Panc1 (cell line): ENCODE measurements at places on chromosomes 12 and 14.

DNA sequence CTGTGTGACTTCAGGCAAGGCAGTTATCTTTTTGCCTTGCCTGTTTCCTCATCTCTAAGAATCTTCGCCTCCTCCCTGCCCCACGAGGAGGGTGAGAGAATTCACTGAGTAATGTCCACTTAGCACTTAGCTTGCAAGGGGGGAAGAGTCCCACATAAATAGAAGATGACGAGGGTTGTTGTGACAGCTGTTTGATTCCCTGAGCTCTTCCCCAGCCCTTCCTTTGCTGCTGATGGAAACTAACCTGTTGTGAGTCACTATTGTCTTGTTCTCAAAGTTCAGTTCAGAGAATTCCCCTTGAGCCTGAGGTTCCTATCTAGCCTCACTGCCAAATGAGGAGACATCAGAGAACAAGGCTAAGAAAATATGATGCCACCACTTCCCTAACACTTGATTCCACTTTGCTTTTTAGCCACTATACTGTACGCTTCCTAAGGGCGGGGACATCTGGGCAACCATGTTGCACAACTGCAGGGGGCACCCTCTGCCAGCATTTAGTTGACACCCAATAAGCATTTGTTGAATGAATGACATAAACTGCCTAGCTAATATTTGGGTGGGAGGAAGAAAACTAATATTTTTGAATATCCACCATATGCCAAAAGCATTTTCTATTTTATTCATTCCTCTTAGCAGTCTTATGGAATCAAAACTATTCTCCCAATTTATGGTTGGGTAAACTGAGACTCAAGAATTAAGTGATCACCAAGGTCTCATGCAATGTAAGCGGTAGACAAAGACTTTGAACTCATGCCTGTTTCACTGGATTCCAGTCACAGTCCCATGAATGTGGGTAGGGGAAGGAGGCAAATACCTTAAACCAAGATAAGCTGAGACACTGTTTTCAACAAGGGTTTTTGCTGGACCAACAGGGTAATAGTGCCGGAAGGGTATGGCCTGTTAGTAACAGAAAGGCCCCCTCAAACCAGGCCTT lies 77.6 kb downstream of the ZFP36L1 start:
- no peaks in the 10 kb centered on the region for H3K27me3 ChIP-seq
- DNase-seq = no peak
- H3K4me1 ChIP-seq = no peaks in the 10 kb centered on the region

DNA sequence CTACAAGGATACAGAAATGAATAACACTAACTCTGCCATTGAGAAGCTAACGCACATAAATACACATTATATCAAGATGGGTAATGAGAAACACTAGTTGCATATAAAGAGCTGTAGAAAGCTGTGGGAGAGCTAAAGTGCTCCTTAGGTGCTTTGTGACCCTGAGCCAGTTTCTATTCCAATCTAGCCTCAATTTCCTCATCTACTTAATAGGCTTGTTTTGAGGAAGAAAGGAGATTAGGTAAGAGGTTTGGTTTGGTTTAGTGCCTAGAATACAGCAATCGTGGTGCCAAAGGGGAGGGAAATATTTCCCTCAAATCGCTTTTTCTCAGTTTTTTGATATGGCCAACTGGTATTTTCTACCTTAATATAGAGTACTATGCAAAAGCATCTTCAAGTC lies 994 bp downstream of the SRP54 start:
- no peak for DNase-seq
- H3K4me1 ChIP-seq = peaks cover 15% of the 10 kb centered on the region
- H3K27ac ChIP-seq = peak overlapping the region; percentile 98
- H3K4me3 ChIP-seq = peak overlapping the region; percentile 97

- H3K4me3 ChIP-seq = no peak overlapping the region
- H3K27me3 ChIP-seq = no peaks in the 10 kb centered on the region
- H3K4me1 ChIP-seq = peaks cover 2% of the 10 kb centered on the region; the same call in 1 of the 2 replicates
- H3K27ac ChIP-seq = no peak overlapping the region
Measured at GRCh38 chr12:53738406-53739213, 11.4 kb upstream of the CALCOCO1 start.

DNA sequence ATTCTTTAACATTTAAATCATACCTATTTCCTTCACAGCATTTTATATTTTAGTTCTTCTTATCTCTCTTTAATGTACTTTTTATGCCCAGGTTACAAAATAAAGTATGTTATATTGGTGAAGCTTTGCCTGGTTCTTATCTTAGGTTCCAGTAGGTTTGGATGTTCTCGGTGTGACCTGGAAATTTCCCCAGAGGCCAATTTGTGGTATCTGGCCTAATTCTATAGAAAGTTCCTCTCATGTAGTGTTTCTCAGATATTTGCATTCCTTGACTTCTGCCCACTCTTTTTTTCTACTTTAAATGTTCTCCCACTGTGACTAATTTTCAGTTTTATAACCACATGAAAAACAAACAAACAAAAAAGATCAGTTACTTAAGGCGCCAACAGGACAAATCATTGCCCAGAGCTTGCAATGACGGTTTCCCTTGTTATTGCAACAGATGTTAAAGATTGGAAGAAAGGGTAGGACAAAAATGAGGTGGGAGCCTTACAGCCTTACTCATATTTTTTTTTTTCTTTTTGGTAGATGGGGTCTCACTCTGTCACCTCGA lies 41.2 kb upstream of the PPM1H start:
- no peaks in the 10 kb centered on the region for H3K4me1 ChIP-seq
- H3K4me3 ChIP-seq = no peak overlapping the region
- no peak overlapping the region for H3K27ac ChIP-seq
- no peak for DNase-seq

DNA sequence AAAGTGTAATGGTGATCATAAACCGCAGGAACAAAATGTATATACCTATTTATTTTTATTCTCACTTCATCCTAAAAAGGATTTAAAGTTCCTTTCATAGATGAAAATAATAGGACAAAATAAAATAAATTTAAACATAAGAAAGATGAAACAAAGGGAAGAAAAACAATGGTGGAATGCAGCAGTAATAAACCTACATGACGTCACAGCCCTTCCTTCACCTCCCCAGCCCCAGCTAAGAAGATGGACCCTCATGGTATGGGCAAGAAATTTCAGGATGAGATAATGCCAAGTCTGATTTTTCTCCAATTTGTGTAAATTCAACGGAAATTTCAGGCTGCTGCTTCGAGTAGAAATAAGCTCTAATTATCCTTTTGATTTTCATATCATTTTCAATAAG lies 381.0 kb downstream of the LRIG3 start:
- H3K27ac ChIP-seq = no peak overlapping the region
- H3K4me1 ChIP-seq = no peaks in the 10 kb centered on the region
- no peaks in the 10 kb centered on the region for H3K27me3 ChIP-seq
- H3K36me3 ChIP-seq = no peaks in the 10 kb centered on the region
- H3K4me3 ChIP-seq = no peak overlapping the region

GRCh38 chr12:16553457-16553856 lies 52.5 kb downstream of the LMO3 start:
- H3K36me3 ChIP-seq = no peaks in the 10 kb centered on the region; the same call in 1 of the 2 replicates
- DNase-seq = no peak
- H3K4me1 ChIP-seq = no peaks in the 10 kb centered on the region
- H3K27ac ChIP-seq = no peak overlapping the region
- no peak overlapping the region for H3K4me3 ChIP-seq

DNA sequence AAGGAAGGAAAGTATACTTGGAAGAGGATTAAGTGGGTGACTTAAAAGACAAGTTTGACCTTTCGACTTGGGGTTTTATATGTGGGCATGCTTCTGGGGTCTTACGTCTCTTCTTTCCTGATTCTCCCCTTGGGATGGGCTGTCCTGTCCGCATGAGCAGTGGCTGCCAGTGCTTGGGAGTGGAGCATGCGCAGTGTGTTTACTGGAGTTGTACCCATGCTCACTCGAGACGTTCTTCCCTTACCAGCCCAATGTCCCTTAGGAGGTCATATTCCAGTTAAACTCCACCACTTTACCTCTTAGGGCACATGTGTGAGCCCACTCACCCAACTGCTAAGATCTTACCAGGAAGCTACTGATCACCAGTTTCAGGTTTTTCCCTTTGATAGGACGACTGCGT lies 20.0 kb upstream of the CHST11 start:
- no peaks in the 10 kb centered on the region for H3K36me3 ChIP-seq
- peaks cover 2% of the 10 kb centered on the region; the same call in 1 of the 2 replicates for H3K27me3 ChIP-seq
- H3K4me3 ChIP-seq = no peak overlapping the region
- H3K4me1 ChIP-seq = no peaks in the 10 kb centered on the region
- H3K27ac ChIP-seq = no peak overlapping the region
- DNase-seq = no peak

GRCh38 chr12:124665511-124665910 lies 98.1 kb upstream of the NCOR2 start:
- no peak overlapping the region; the same call in 1 of the 2 replicates for H3K27ac ChIP-seq
- H3K27me3 ChIP-seq = no peaks in the 10 kb centered on the region
- H3K4me3 ChIP-seq = no peak overlapping the region
- peaks cover 7% of the 10 kb centered on the region for H3K4me1 ChIP-seq
- no peak for DNase-seq
- H3K36me3 ChIP-seq = no peaks in the 10 kb centered on the region

GRCh38 chr14:54451121-54451601 lies 10.0 kb upstream of the CNIH1 start:
- H3K36me3 ChIP-seq = no peaks in the 10 kb centered on the region
- H3K27me3 ChIP-seq = no peaks in the 10 kb centered on the region
- H3K4me1 ChIP-seq = no peaks in the 10 kb centered on the region; the same call in 1 of the 2 replicates
- no peak overlapping the region for H3K27ac ChIP-seq

DNA sequence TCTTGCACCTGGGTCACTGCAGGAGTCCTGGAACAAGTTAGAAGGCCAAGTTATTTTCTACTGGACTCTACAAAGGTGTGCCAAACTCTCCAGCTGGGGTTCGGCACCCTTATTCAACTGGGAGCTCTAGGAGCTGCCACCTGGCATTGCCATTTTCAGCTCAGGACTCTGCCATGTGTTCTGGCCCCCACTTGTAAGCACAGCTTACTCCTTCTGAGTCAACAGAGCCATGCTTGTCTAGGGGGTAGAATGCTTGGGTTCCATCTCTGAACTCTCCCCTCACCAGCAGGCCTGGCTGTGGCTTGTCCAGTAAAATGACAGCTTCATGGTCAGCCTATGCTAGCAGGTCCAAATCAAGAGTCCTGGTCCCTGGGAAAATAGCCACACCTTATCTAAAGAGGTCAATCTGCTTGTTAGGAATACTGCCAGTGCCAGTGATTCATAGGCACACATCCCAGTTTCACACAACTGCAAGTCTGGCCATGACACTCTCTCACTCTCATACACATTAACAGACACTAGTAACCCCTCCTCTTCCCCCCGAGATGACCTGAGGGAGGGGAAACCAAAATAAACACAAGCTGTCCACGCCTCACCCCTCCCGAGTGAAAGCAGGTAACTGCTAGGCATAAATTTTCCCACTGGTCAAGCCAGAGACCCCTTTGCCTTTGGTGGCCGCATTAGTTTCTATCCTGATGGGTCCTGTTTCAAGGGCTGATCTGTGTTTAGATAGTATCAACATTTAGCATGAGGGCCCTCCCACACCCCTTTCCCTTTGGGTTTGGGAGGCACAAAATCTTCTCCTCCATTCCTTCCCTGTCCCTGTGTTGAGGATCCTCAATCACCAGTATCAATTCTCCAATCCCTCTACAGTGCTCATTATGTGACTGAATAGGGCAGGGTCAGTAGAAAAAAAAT lies 182.3 kb upstream of the GZMB start:
- H3K4me3 ChIP-seq = no peak overlapping the region
- H3K27me3 ChIP-seq = no peaks in the 10 kb centered on the region; the same call in 1 of the 2 replicates
- no peaks in the 10 kb centered on the region for H3K4me1 ChIP-seq
- no peaks in the 10 kb centered on the region for H3K36me3 ChIP-seq

DNA sequence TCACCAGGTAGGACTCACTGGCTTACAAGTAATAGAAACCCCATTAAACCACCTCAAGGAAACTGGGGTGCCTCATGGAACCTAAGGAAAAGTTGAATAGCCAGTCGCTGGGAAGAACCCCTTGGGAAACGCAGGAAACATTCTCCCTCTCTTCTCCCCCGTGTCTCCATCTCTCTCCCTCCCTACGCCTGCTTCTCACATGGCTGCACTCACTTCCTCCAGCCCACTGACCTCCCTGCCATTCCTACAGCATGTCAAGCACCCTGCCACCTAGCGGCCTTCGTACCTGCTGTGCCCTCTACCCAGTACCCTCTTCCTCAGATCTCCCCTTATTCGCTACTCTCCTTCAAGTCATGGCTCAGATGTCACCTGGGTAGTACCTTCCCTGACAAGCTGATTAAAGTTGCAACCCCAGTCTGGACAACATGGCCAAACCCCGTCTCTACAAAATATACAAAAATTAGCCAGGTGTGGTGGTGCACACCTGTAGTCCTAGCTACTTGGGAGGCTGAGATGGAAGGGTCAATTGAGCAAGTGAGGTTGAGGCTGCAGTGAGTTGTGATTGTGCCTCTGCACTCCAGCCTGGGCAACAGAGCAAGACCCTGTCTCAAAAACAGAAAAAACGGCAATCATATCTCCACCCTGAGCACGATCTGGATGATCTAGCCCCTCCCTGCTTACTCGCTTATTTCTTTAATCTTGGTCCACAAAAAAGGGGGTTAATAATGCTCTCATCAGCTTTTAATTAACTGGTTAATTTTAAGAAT lies 6.4 kb upstream of the DTX1 start:
- DNase-seq = no peak
- H3K27me3 ChIP-seq = peaks cover 20% of the 10 kb centered on the region
- H3K4me3 ChIP-seq = no peak overlapping the region
- no peaks in the 10 kb centered on the region for H3K4me1 ChIP-seq
- H3K36me3 ChIP-seq = no peaks in the 10 kb centered on the region

DNA sequence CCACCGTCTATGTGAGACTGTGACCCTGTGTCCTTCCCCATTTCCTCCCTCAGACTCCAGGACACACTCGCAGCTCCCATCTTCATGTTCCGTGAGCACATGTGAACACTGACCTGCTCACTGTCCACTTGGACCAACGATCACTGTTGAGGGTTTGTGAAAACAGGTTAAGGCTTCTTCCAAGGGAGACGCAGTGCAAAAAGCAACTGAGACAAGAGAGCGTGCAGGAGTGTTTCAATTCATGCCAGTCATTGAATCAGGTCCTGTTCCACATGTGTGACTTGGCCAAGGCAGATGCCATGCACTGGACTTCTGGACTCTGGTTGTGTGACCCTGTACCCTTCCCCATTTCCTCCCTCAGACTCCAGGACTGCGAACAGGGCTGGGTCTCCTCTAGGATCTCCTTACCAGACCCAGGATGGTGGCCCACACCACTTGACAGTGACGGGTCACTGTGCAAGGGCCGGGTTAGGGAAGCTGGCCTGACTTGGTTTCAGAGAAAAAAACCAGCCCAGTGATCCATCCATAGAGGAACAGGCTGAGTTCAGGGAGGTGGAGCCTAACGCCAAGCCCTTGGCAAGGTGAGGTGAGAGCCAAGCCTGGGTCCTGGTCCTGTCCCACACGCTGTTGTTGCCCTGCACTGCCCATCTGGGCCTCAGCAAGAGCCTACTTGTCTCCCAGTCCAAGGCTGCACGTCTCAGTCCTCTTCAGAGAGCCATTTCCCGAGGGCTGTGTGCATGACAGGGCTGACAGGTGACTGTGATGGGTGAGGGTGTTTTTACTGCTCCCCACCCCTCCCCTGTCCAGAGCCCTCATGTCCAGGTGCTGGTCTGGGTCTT lies 5.7 kb upstream of the KRT5 start:
- no peaks in the 10 kb centered on the region for H3K36me3 ChIP-seq
- H3K4me3 ChIP-seq = no peak overlapping the region
- H3K4me1 ChIP-seq = peaks cover 8% of the 10 kb centered on the region; the same call in 1 of the 2 replicates

GRCh38 chr12:45348986-45349385 lies 133.1 kb downstream of the ANO6 start:
- no peaks in the 10 kb centered on the region for H3K27me3 ChIP-seq
- peaks cover 34% of the 10 kb centered on the region for H3K36me3 ChIP-seq
- peaks cover 2% of the 10 kb centered on the region; the same call in 1 of the 2 replicates for H3K4me1 ChIP-seq
- no peak for DNase-seq
- no peak overlapping the region for H3K27ac ChIP-seq
